ENCODE measurements at places on chromosomes 6 and 20.

DNA sequence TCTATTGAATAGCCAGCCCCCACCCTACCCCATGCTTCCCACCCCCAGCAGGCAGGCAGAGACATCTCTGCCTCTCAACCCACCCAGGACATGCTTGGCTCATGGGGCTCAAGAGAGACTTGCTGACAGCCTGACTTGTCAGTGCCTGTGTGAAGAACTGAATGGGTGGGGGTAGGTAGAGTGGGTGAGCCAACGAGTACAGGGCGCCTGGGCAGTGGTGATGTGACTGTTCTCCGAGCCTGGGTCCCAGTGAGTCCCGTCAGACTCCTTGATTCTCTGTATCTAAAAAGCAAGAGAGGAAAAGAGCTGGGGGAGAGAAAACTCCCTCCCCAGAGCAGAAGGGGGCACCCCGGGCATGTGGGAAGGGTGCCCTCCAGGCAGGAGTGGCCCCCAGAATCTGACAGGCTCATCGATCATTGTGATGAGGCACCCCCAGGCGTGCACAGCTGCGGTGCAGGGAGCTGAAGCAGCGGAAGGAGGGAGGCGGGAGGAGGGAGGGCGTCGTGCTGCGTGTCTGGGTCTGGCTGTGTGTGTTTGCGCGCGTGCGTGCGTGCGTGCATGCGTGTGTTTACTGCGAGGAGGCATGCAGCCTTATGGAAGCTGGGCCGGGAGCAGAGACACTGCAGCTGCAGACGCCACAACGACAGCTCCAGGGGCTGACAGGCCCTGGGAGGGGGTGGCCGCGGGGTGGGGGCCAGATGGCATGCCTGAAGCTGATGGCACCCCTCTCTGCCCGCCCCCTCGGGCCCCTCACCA lies 40.2 kb downstream of the FOXP4 start:
- DNase-seq, result no peak

DNA sequence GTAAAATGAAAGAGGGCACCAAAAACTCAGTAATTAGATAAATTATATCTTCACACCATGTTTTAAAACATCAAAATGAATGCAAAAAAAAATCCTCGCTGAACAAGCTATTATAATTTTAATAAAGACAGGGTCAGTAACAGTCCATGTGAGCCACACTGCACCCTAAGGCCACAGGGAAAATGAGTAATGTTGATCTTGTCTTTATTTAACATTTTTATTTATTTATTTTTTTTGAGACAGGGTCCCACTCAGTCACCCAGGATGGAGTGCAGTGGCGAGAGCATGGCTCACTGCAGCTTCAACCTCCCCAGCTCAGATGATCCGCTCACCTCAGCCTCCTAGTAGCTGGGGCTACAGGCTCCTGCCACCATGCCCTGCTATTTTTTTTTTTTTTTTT lies 8.7 kb upstream of the NFATC2 start:
- no peak for DNase-seq

DNA sequence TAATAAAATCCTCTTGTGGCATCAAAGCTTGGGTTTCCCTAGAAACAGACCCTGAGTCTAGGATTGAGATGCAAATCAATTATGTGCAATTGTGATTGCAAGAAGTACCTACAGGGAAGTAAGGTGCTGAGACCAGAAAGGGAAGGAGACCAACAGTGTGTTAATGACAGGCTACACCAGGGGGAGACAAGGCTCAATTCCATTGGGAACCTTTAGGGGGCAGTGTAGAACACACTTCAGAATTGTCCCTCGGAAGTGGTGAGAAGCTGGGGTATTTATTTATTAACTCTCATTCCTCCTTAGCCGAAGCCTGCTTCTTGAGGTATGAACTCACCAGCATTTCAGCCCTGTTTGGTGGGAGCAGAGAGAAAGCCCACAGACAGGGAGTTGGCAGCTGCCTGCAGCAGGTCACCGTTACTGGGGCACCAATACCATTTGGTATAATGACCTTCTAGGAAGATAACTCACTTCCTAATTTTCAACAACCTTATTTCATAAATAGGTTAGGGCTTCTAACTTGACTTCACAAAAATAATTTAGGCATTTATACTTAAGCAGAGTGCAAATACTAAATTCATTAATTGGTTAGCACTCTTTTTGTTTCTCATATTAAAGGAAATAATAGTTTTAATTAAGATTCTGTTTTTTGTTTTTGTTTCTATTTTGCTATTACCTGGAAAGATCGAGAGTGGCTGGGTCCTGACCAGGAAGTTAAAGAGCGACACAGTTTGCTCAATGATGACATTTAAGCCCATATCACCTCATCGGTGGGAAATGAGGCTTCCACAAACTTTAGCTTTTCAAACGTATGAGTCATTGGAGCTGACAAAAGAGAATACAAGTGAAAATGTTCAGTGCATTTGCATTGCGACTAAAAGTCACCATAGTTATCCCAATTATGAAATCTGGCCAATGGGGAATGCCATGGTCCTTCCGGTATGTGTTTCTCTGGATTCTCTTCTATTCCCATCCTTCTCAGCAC lies 94.8 kb downstream of the BTBD3 start:
- DNase-seq, result peak; percentile 83

DNA sequence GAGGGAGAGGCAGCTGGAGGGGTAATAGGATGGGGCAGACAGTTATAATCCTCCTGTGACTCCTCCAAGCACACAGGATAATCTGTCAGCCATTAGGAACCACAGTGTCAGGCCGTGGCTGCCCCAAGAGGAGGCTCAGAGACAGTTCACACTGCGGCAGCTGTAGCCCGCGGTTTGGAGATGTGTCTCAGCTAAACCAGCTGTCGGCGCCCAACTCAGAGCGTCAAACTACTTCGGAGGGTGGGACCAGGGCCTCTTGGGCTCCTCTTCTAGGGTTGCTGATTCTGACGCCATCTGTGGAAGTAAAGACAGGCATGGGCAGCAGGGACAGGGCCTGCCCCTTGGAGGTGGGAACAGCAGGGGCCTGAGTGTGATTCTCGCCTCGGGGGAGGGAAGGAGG lies 309.8 kb downstream of the CDC5L start:
- no peak for DNase-seq

DNA sequence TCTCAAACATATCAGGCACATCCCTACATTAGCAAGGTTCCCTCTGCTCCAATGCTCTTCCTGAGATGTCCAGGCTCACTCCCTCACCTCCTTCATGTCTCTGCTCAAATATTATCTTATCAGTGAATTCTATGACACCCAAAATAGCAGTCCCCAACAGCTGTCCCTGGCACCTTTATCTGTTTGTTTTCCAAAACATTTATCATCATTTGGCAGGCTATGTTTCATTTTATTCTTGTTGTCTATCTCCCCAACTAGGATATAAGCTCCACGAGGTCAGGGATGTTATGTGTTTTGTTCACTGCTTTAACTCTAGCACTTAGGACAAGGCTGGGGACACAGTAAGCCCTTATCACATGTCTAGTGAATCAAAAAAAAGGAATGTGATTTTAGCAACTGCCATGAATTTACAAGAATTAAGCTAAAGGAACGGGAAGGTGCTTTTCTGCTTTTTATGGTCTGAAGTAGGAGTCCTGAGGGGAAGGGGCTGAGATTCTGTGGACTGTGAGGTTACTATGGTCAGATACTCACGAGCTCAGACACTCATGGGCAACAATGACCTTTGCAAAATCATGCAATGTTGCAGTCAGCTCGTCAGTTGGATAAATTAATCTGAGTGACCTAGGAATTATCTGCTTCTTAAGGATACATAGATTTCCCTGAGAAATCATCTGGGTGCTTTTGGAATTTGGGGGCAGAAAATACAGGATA lies 1.9 kb upstream of the IL22RA2 start:
- no peak for DNase-seq

DNA sequence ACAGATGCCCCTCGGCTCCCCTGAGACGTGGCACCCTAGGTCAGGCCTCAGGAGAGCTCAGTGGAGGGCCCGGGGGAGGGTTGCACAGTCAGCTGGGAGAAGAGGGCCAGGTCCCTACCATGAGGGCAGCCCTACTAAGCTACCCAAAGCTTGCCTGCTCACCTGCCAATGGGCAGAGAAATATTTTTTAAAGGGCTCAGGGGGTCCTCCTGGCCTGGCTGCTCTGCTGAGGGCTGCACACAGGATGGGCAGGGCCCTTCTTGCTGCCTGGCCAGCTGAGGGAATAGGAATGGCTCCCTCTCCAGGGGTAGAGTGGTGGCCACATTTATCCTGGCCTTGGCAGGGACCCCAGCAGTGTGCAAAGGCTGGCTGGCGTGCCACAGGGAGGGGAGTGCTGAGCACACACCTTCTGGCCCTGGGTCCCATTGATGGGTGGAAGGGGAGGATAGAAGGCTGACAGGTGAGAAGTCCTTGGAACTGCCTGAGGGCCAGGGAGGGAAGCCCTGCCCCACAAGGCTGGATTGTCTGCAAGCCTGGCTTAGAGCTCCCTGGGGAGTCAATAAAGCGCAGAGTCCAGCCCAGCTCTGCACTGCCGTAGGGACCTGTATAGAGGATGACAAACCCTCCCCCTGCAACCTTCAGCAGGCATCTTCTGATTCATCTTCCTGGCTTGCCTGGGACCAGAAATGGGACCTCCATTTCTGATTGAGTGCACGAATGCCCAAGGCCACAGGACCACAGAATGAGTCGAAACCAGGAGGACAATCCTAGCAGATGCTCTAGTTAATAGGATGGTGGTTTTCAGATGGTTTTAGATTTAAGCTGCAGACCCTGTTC lies 62.1 kb downstream of the NOL4L start:
- no peak for DNase-seq

DNA sequence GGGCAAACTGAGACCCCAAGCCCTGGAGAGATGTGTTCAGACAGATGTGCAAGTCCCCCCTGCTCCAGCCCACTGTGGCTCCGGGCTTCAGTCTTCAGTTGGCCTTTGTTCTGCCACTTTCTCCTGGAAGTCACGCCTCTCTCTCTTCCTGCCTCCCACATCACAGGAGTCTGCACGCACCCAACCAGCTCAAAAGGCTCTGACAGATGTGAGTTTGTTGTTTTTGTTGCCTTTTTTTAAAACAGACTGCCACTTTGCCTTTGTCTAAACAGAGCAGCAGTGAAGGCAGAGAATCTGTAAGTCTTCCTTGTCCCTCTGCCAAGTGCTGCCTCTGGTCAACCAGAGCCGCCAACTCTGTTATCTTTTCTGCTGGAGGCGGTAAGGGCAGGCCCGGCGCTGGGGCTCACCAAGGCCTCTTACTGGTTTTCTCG lies 149.7 kb downstream of the TFAP2C start:
- no peak for DNase-seq

- no peak for DNase-seq
Observed at GRCh38 chr6:90545448-90545847, 41.4 kb downstream of the MAP3K7 start.

- DNase-seq, result no peak
Observed at GRCh38 chr6:105522626-105523322, 119.9 kb upstream of the PREP start.

DNA sequence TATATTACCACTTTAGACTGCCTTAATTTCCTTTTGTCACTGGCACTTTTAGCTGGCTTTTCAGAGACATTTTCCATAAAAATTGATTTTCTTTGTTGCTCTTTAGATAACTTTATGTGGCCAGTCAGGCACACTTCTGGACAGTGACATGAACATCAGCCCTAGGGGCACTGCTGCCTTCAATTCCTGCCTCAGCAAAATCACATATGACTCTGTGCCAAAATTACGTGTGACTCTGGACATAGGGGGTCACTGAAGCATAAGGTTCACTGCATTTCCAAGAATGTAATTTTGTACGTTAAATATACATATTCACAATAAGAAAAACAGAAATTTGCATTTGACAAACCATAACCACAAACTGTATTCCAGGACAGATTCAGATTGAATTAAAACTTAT lies 66.5 kb downstream of the ESF1 start:
- DNase-seq, result no peak

DNA sequence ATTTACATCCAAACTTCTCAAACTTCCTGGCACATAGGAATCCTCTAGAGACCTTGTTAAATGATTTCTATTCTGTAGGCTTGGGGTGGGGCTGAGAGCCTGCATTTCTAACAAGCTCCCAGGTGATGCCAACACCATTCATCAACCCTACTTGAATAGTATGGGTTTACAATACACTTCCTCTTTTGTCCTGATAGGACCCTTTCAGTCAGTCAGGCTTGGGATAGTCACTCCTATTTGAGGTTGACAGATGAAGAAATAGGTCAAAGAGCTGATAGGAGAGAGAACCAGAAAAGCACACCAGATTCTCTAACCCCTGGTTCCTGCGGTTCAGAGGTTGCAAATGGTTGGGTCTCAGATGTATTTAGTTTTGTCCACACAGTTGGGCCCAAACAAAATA lies 273.4 kb downstream of the TSHZ2 start:
- DNase-seq, result no peak

- DNase-seq, result no peak
Observed at GRCh38 chr6:71124340-71124739, 164.3 kb upstream of the OGFRL1 start.

- DNase-seq, result no peak
Observed at GRCh38 chr6:68059899-68060298, 575.2 kb upstream of the ADGRB3 start.

GRCh38 chr20:59222253-59223181 lies 58.9 kb downstream of the ZNF831 start:
- peak; percentile 91 for DNase-seq

- DNase-seq, result no peak
Observed at GRCh38 chr6:140182821-140183220, 808.4 kb upstream of the CITED2 start.

- no peak for DNase-seq
Observed at GRCh38 chr6:32387589-32388340, 16.1 kb upstream of the TSBP1 start.

- DNase-seq, result peak; percentile 24
Observed at GRCh38 chr20:15039088-15039752, 701.8 kb upstream of the FLRT3 start.

DNA sequence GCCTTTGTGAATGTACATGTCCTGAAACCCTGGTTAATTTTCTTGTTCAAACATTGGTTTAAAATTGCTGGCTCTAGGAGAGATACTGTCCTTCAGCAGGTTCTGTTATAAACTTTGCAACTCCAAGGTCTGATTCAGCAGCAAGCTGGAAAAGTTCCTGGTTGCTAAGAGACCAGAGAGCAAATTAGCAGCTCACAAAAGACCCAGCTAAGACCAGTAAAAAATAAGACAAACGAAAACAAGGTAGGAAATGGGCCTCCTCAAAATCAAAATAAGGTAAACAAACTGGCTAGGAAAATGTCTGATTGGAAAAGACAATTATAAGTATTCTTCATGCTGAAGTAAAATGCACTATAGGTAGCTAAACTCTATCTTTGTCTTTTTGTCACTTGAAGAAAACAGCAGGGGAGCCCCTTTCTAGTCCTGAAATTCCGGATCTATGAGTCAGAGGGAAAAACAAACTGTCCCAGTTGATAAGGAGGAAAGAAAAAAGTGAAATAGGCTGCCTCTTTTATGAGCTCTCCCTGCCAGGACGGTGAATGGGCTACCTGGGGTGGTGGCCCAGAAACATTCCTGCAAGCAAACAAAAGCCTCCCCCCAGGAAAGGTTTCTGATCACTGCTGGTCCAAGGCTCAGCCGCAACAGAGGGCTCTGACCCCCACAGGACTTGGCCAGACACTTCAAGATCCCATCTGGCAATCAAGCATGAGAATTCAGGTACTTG lies 41.6 kb downstream of the UNC5CL start:
- DNase-seq, result peak; percentile 83

All from iPS-NIHi11 (cell line).